Natural killer cell treated with Interleukin-12 subunit alpha and Interleukin-12 subunit beta and Interleukin-15 and Interleukin-18, amount 100 ng/mL, for 72 hours (primary cell): ENCODE measurements at places on chromosomes 4 and X. TPM values are rescaled to one million over a fixed set of nuclear protein-coding genes. Genes with fewer than 3 reads are reported as not detected.
A peak's percentile ranks its signal among the peaks of the same experiment; 100 is the strongest.

- H3K4me3 ChIP-seq: no peak overlapping the region
- peaks cover 5% of the 10 kb centered on the region for H3K36me3 ChIP-seq
- H3K27me3 ChIP-seq: no peaks in the 10 kb centered on the region
Observed at GRCh38 chr4:13267091-13267490, 217.0 kb downstream of the RAB28 start.

DNA sequence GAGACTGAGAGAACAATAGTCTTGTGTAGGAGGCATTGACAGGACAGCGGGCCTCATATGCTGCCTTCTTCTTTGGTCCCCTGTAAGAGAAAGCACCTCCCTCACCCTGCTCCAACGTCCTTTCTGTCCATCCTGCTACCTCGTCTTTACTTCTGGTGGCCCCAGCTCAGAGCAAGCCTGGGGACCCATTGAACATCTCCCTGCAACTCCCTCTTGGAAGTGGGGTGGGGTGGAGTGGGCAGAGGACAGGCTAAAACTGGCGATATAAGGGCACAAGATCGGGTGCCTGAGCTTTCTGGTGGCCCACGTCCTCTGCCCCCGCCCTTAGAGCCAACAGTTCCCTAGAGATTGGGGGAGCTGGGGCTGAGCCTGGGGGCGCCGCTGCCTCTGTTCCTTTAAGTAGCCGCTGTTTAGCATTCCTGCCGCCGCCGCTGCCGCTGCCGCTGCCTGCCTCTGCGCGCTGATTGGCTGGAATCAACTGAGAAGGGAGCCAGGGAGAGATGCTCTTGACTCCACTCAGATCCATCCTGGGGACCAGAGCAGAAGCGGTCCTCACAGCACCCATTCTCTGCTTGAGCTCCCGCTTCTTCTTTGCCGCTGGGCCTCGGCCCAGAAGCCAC is at the start of gene DLG3:
DLG3 (plus strand) TSS at position 510 of the 620 bp plus-strand sequence. CDS start 367 bp downstream, outside the sequence.
- H3K4me3 ChIP-seq: peak within 1 kb of the TSS; percentile 57
- H3K27ac ChIP-seq: no peak within 1 kb of the TSS
- peaks cover 5% of the 10 kb centered on the region for H3K4me1 ChIP-seq
- DNase-seq: no peak
- H3K36me3 ChIP-seq: no peaks in the 10 kb centered on the region

GRCh38 chr4:142452161-142452855 is 393.8 kb downstream of the INPP4B start:
- no peaks in the 10 kb centered on the region for H3K36me3 ChIP-seq
- H3K4me3 ChIP-seq: no peak overlapping the region
- no peaks in the 10 kb centered on the region for H3K4me1 ChIP-seq
- no peak overlapping the region for H3K27ac ChIP-seq

DNA sequence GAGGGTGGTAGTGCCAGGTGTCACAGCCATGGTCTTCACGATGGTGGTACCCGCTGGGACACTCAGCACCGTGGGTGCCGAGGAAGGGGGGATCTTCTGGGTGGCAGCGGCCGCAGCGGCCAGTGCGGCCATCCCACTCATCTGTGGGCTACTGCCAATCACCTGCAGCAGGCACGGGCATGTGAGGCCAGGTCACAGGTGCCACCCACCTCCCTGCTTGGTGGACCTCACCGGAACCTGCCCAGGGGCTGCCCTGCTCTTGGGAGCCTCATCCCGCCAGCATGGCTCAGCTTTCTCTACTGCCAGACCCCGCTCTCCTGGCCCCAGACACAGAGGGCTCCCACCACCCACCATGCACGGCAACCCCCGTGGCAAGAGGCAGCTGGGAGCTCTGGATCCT is 13.0 kb downstream of the HCFC1 start:
- H3K27me3 ChIP-seq: no peaks in the 10 kb centered on the region
- no peak for DNase-seq
- no peaks in the 10 kb centered on the region for H3K4me1 ChIP-seq
- H3K27ac ChIP-seq: no peak overlapping the region

- H3K27me3 ChIP-seq: peaks cover 4% of the 10 kb centered on the region
- no peak overlapping the region for H3K4me3 ChIP-seq
- no peak for DNase-seq
- H3K36me3 ChIP-seq: peaks cover 10% of the 10 kb centered on the region
- peaks cover 19% of the 10 kb centered on the region for H3K4me1 ChIP-seq
Observed at GRCh38 chrX:48726596-48726995, 30.1 kb downstream of the SUV39H1 start.

PDLIM3 gene
- total RNA-seq: not detected

DNA sequence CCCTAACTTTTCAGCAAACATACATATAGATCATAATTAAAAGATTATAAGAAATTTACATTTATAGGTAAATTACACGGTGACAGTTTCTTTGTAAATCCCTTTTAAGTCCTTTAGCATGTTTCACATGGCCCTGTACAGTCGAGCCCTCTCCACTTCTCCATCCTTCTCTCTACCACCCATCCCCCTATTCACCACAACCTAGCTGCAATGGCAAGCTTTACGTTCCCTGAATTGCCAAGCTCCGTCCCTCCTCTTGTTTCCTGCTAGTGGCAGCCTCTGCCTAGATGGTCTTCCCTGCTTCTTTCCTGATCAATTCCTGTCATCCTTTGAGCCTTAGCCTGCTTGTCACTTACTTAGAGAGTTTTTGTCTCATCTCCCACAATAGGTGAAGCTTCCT is 116.2 kb downstream of the TMA16 start:
- H3K36me3 ChIP-seq: no peaks in the 10 kb centered on the region
- H3K27ac ChIP-seq: no peak overlapping the region
- no peak overlapping the region for H3K4me3 ChIP-seq
- H3K27me3 ChIP-seq: peaks cover 2% of the 10 kb centered on the region

DNA sequence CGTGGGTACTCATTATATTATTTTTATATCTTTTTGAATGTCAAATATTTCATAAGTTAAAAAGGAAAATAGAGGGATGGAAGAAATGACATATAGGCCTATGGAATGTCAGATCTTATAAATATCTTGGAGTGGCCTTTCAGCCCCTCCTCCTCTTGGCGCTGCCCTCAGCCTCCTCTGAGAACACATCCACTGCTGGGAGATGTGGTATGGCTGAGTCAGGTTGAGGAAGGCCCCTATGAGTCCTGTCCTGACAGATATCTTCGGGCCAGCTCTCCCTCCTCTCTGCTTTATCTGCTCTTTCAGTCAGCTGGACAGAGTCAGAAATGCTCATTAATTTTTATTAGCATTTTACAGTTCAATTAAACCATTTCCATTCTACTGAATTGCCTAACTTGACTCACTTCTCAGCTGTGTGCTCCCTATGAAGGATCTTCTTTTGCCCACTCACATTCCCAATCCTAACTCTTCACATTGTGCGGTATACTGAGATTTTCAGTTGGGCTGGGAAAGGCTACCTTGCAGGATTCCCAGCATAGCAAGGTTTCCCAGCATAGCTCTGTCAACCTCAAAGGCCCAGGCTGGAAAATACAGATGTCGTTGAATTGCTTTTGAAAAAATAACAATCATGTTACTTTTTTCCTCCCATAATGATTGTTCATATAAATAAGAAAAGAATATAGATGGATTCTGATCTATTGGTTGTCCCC is 128.0 kb downstream of the ARHGEF9 start:
- H3K36me3 ChIP-seq: peaks cover 20% of the 10 kb centered on the region
- no peaks in the 10 kb centered on the region for H3K4me1 ChIP-seq
- H3K27me3 ChIP-seq: peaks cover 5% of the 10 kb centered on the region

- DNase-seq: no peak
- no peaks in the 10 kb centered on the region for H3K27me3 ChIP-seq
- H3K4me1 ChIP-seq: no peaks in the 10 kb centered on the region
- H3K36me3 ChIP-seq: no peaks in the 10 kb centered on the region
Observed at GRCh38 chr4:83753260-83753659, 217.4 kb downstream of the GPAT3 start.

DNA sequence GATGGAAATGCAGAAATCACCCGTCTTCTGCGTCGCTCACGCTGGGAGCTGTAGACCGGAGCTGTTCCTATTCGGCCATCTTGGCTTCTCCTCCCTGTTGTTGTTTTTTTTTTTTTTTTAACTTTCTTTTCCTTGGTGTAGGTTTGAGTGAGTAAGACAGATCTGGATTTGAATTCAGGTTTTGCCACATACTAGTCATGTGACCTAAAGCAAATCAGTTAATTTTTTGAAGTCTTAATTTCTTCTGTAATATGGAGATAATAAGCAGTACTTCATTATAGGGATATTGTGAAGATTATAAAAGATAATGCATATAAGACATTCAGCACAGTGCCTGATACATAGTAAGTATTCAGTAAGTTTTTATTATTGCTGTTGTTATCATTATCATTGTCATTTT is 41.5 kb upstream of the BRS3 start:
- no peak overlapping the region for H3K4me3 ChIP-seq
- no peak overlapping the region for H3K27ac ChIP-seq
- no peaks in the 10 kb centered on the region for H3K36me3 ChIP-seq
- no peak for DNase-seq

OPHN1 gene
- 0.84 TPM for total RNA-seq

- H3K4me3 ChIP-seq: no peak overlapping the region
- H3K4me1 ChIP-seq: peaks cover 3% of the 10 kb centered on the region
- H3K27ac ChIP-seq: no peak overlapping the region
- H3K36me3 ChIP-seq: no peaks in the 10 kb centered on the region
- DNase-seq: no peak
Observed at GRCh38 chrX:120564925-120565324, 4.2 kb upstream of the CUL4B start.

DNA sequence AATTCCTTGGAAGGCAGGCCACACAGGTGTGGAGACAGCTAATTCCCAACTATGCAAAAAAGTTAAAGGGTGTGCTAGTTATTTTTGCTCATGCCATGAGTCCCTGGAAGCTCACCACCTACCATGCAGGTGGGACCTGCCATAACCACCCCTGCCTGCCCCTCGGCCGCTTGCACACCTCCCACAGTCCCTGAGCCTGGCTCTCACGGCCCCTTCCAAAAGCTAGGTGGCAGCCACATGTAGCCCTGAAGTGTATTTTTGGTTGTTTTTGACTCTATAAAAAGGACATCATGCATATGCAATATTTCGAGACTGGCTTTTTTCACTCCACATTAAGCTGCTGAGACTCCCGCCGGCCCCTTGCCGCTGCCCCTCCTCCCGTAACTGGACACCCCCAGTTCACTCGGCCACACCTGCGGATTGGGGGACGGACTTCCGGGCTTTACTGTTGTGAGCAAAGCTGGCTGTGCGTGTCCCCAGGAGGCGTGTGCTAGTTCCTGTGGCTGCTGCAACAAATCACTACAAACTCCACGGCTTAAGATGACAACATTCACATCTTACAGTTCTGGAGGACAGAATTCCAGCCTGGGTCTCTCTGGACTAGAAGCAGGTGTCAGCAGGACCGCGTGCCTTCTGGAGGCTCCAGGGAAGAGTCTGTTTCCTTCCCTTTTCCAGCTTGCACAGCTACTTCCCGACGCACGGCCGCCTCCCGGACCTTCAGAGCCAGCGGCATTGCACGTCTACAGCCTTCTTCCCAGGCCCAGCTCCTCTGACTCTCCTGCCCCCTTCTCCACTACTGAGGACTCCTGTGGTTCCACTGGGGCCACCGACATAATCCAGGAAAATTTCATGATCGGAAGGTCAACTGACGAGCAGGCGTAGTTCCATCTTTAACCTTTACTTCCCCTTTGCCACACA is 24.8 kb downstream of the ZFYVE28 start:
- DNase-seq: no peak
- H3K4me1 ChIP-seq: peaks cover 55% of the 10 kb centered on the region
- peak overlapping the region; percentile 77 for H3K27ac ChIP-seq
- no peaks in the 10 kb centered on the region for H3K36me3 ChIP-seq
- H3K4me3 ChIP-seq: peak overlapping the region; percentile 52

GRCh38 chr4:169626331-169627282 is 6.2 kb downstream of the CLCN3 start:
- H3K4me3 ChIP-seq: no peak overlapping the region
- peaks cover 34% of the 10 kb centered on the region for H3K4me1 ChIP-seq
- no peak for DNase-seq
- H3K36me3 ChIP-seq: no peaks in the 10 kb centered on the region
- no peak overlapping the region for H3K27ac ChIP-seq
- no peaks in the 10 kb centered on the region for H3K27me3 ChIP-seq

DNA sequence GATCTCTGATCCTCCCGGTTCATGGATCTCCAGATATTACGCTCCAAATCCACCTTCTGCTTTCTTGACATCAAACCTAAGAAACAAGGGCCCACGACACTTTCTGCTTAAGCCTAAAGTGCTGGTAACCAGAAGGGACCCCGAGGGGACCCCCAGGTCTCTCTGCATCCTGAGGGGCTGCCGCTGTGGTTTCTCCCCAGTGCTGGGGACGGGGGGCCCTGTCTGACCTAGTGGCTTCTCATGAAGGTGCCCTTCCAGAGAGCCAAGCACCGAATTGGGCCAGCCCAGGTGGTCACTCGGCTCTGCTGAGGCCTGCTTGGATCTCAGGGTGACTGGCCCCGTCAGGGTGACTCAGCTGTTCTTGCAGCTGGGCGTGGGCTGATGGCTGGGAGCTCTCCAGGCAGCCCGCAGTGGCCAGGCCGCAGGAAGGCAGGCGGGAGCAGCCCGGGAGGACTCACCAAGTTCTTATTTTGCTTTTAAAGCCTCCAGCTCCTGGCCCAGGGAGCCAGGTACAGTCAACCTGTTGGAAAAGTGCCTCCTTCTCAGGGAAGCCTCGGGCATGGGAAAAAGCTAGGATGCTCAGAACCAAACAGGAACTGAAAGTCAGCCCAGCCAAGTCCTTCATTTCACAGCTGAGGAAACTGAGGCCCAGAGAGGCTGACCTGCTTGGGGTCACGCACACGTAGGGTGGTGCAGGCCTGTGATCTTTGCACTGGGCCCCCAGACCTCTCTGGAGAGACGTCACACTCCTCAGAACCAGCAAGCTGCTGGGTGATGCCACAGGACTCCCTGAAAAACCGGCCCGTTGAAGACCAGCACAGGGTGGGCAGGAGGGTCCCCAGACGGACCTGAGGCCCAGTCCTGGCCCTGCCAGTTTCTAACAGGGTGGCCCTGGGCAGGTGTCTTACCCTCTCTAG is 16.7 kb downstream of the BLOC1S4 start:
- peaks cover 2% of the 10 kb centered on the region for H3K4me1 ChIP-seq
- no peaks in the 10 kb centered on the region for H3K36me3 ChIP-seq
- peaks cover 8% of the 10 kb centered on the region for H3K27me3 ChIP-seq
- no peak overlapping the region for H3K27ac ChIP-seq

CCDC160 gene
- total RNA-seq: not detected

DNA sequence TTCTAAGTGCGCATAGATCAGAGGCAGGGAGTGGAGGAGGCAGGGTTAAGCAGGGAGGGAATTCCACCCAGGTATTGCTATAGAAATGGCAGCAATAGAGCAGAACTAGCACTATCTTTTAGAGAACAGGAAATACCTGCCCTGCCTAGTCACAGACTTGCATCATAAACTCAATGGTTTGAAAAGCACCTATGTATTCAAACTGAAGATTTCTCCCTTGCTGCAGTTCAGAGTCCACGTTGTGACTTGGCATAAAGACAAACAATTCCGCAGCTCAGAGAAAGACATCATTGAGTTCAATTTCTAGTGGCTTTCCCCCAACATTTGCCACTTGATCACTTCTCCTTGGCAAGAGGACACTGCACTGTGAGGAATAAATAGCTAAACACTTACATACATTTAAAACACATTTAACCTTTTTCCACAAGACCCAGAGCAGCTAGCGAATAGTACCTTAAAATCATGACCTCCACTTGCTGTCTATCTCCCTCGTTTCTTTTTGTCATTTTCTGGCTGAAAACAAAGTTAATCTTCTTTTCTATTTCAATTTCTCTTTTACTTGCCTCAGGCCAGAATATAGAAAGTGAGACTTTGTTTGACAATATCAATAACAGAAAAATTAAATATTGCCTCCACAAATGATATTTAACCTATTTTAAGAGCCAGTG is 42.4 kb downstream of the SLC7A11 start:
- H3K4me1 ChIP-seq: no peaks in the 10 kb centered on the region
- no peak overlapping the region for H3K27ac ChIP-seq
- H3K36me3 ChIP-seq: no peaks in the 10 kb centered on the region
- H3K4me3 ChIP-seq: no peak overlapping the region

- peaks cover 36% of the 10 kb centered on the region for H3K4me1 ChIP-seq
- H3K36me3 ChIP-seq: no peaks in the 10 kb centered on the region
- peaks cover 13% of the 10 kb centered on the region for H3K27me3 ChIP-seq
- no peak overlapping the region for H3K4me3 ChIP-seq
Observed at GRCh38 chr4:159103384-159103990, 608 bp downstream of the RAPGEF2 start.
